ENCODE measurements at places on chromosomes 6 and 20. TPM values are rescaled to one million over a fixed set of nuclear protein-coding genes. Genes with fewer than 3 reads are reported as not detected.

DNA sequence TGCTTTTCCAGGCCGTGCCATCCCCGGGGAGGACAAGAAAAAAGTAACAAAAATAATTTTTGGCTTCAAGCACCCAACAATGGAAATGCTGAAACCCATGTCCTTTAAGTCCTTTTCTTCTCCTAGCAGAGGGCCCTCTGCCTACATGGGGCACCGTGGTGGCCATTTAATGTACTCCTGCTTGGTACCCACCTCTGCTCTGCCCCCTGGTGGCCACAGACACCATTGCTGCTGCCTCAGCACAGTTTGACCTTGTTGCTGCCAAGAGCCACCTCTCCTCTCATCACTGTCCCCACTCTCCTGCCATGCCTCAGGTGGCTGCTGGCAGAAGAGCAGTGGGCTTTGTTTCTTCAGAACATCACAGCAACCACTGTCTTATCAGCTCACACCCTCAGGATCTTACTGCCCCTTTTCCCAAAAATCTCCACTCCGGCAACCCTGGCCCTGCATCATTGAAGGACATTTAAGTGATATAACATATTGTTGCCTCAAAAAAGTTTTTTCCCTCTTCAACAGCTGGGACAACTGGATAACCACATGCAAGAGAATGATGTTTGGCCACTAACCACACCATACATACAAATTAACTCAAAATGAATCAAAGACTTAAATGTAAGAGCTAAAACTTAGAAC is 12.9 kb upstream of the ARMC2 start:
- no peaks in the 10 kb centered on the region for H3K27me3 ChIP-seq
- peak; percentile 91 for DNase-seq
- no peak overlapping the region for H3K4me3 ChIP-seq
- H3K36me3 ChIP-seq: no peaks in the 10 kb centered on the region
- peaks cover 9% of the 10 kb centered on the region for H3K4me1 ChIP-seq
- H3K27ac ChIP-seq: peak overlapping the region; percentile 36

MUC21 gene
- not detected for total RNA-seq

TOP1 gene
- total RNA-seq: 23.9 TPM

ALDH8A1 gene
- total RNA-seq: 0.08 TPM

DNA sequence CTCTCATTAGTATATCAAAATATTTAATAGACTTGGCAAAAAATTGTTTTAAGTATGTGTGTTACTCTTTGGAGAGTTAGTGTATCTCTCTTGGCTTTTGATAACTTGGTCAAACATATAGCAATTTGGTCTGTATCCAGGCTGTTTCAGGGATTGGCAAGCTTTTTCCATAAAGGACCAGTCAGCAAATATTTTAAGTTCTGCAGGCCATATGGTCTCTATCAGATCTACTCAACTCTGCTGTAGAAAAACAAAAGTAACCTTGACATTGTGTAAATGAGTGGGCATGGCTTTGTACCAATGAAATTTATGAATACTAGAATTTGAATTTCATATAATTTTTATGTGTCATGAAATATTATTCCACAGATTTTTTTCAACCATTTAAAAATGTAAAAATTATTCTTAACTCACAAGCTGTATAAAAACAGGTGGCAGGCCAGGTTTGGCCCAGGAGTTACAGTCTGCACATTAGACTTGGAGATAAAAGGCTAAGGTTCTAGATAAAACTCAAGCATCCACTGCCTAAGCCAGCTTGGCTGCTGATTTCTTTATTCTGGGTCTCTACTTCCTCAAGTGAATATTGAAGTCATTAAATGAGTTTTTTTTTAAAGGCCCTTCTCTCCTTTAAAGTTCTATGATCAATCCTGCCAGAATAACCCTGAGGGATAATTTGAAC is 13.7 kb downstream of the GSTA4 start:
- H3K27me3 ChIP-seq: no peaks in the 10 kb centered on the region
- H3K27ac ChIP-seq: no peak overlapping the region

BTNL2 gene
- not detected for total RNA-seq

- no peaks in the 10 kb centered on the region for H3K4me1 ChIP-seq
- no peak overlapping the region for H3K4me3 ChIP-seq
- H3K36me3 ChIP-seq: no peaks in the 10 kb centered on the region
- no peaks in the 10 kb centered on the region for H3K27me3 ChIP-seq
- no peak for DNase-seq
- no peak overlapping the region for H3K27ac ChIP-seq
Observed at GRCh38 chr6:14333556-14334305, 216.2 kb downstream of the CD83 start.

DNA sequence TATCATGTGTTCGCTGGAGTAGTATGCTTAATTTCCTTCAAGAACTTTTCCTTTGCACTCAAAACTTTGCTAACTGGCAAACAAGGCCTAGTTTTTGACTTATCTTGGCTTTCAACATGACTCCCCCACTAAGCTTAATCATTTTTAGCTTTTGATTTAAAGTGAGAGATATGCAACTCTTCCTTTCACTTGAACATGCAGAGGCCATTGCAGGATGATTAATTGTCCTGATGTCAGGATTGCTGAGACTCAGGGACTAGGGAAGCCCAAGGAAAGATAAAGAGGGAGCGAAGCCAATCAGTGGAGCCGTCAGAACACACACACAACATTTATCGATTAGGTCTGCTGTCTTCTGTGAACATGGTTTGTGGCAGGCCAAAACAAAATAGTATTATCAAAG is 491.4 kb downstream of the CBLN4 start:
- DNase-seq: no peak
- H3K27me3 ChIP-seq: no peaks in the 10 kb centered on the region
- H3K27ac ChIP-seq: no peak overlapping the region
- no peaks in the 10 kb centered on the region for H3K4me1 ChIP-seq
- H3K4me3 ChIP-seq: no peak overlapping the region

BPIFB2 gene
- total RNA-seq: not detected

DNA sequence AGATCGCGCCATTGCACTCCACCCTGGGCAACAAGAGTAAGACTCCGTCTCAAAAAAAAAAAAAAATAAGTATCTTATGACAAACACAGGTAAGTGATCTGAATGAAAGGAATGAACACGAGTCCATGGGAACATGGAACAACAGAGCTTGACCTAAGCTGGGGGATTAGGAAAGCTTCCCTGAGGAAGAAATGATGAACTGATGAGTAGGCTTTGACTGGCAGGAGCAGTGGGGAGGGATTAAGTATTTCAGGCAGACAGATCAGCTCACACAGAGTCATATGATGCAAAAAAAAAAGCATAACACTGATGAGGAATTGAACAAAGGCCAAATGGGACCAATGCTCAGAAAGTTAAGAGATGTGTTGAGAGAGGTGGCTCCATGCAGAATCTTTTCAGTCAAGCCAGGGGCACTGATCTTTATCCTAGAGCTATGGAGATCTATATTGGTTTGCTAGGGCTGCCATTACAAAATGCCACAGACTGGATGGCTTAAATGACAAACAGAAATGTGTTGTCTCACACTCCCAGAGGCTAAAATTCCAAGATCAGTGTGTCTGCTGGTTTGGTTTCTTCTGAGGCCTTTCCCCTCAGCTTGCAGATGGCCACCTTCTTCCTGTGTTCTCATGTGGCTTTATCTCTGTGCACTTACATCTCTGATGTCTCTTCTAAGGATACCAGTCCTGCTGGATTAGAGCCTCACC is 85.6 kb downstream of the ANKRD6 start:
- DNase-seq: no peak
- H3K27me3 ChIP-seq: no peaks in the 10 kb centered on the region
- no peak overlapping the region for H3K27ac ChIP-seq
- H3K36me3 ChIP-seq: no peaks in the 10 kb centered on the region
- no peaks in the 10 kb centered on the region for H3K4me1 ChIP-seq

DNA sequence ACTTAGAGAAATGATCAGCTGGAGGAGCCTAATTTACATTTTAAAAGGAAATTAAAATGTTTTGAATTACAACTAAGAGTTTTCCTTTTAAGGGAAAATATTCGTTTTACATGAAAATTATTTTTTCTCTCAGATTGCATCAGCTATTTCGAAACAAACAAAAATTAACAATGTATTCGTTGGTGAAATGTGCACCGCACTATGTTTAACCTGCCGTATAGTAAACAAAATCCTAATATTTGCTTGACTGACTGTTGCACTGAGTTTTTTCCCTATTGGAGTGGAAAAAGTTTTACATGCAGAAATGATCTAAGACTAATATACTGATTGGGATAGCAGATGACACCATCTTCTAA is 5.7 kb downstream of the PDE10A start:
- H3K4me1 ChIP-seq: peaks cover 60% of the 10 kb centered on the region
- DNase-seq: no peak

GRCh38 chr20:21548390-21549035 is 34.6 kb upstream of the NKX2-2 start:
- H3K27me3 ChIP-seq: peaks cover 86% of the 10 kb centered on the region
- H3K4me1 ChIP-seq: no peaks in the 10 kb centered on the region
- no peak for DNase-seq
- no peak overlapping the region for H3K27ac ChIP-seq
- H3K36me3 ChIP-seq: no peaks in the 10 kb centered on the region
- no peak overlapping the region for H3K4me3 ChIP-seq

GRCh38 chr6:149510793-149511512 is 26.1 kb upstream of the ZC3H12D start:
- H3K36me3 ChIP-seq: peaks cover 35% of the 10 kb centered on the region
- H3K27ac ChIP-seq: no peak overlapping the region
- H3K4me3 ChIP-seq: no peak overlapping the region

DNA sequence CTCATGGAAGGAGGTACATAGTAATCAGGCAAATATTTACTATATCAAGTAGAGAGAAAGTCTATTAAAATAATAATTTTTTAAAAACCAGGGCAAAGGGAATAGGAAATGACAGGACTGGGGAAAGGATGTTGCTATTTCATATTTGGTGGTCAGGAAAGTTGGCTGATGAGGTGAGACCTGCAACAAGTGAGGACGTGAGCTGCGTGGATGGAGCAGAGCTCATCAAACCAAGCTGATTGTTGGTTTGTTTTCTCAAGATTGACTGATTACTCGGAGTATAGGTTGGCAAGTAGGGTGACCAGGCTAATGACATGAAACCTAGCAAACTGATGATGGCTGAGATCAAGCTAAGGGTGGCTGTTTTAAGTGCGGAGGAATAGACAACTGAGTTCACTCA is 6.0 kb downstream of the GJA1 start:
- H3K27me3 ChIP-seq: no peaks in the 10 kb centered on the region
- H3K27ac ChIP-seq: peak overlapping the region; percentile 95
- peak overlapping the region; percentile 80 for H3K4me3 ChIP-seq
- DNase-seq: no peak
- H3K36me3 ChIP-seq: peaks cover 21% of the 10 kb centered on the region
- H3K4me1 ChIP-seq: peaks cover 92% of the 10 kb centered on the region

DNA sequence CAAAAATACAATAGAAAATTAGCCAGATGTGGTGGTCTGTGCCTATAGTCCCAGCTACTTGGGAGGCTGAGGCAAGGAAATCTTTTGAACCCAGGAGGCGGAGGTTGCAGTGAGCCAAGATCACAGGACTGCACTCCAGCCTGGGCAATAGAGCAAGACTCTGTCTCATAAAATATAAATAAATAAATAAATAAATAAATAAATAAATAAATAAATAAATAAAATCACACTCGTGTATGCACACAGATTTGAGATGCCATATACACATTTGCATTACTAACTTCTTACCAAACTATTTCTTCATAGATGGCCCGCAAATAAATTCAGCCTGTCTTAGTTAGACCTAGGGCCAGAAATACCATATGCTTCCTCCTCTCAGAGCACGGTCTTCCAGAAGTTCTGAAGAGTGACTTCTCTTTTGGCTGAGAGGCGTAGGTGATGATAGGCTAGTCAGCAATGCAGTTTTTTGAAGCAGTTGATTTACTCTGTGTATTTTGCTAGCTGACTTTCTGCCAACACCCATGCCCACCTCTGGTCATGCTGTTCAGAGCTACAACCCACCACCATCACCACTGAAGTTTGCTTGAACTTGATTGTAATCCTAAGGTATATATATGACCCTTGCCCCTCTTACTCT is 150.1 kb downstream of the SASH1 start:
- no peaks in the 10 kb centered on the region for H3K27me3 ChIP-seq
- H3K4me1 ChIP-seq: peaks cover 63% of the 10 kb centered on the region
- no peak overlapping the region for H3K4me3 ChIP-seq
- DNase-seq: no peak
- peak overlapping the region; percentile 78 for H3K27ac ChIP-seq

IL17A gene
- not detected for total RNA-seq

- H3K27ac ChIP-seq: no peak overlapping the region
- no peaks in the 10 kb centered on the region for H3K4me1 ChIP-seq
- DNase-seq: no peak
- H3K27me3 ChIP-seq: peaks cover 6% of the 10 kb centered on the region
- no peak overlapping the region for H3K4me3 ChIP-seq
- no peaks in the 10 kb centered on the region for H3K36me3 ChIP-seq
Observed at GRCh38 chr6:25875563-25875905, 1.5 kb upstream of the SLC17A3 start.

DNA sequence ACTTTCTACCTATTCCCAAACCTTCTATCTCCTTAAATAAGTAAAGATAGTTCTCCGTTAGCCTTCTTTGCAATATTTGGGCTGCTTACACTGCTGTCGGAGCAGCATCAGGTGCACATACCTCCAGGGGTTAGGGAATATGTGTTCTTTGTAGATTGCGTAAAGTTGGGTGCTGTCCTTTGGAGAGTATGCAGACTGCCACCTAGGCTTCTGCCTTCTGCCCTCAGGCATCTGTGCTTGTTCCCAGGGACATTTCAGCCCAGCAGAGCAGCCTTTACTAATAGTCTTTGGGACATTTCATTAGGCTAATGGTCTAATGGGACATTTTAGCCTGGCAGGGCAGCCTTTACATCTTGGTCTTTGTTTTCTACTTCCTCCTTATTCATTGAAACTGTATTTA is 260.6 kb downstream of the TPBG start:
- H3K4me1 ChIP-seq: no peaks in the 10 kb centered on the region
- DNase-seq: no peak
- H3K4me3 ChIP-seq: no peak overlapping the region

GRCh38 chr6:4888841-4889240 is 112.6 kb downstream of the CDYL start:
- no peaks in the 10 kb centered on the region for H3K27me3 ChIP-seq
- no peak overlapping the region for H3K27ac ChIP-seq
- no peak for DNase-seq
- peaks cover 17% of the 10 kb centered on the region for H3K4me1 ChIP-seq

SCUBE3 gene
- 8.8 TPM for total RNA-seq

- no peaks in the 10 kb centered on the region for H3K27me3 ChIP-seq
- DNase-seq: no peak
- no peaks in the 10 kb centered on the region for H3K36me3 ChIP-seq
- H3K27ac ChIP-seq: no peak overlapping the region
Observed at GRCh38 chr6:5078121-5078669, 6.9 kb upstream of the PPP1R3G start.

GRCh38 chr6:169046483-169047192 is 207.0 kb downstream of the THBS2 start:
- DNase-seq: no peak
- H3K27me3 ChIP-seq: no peaks in the 10 kb centered on the region
- H3K36me3 ChIP-seq: no peaks in the 10 kb centered on the region
- H3K27ac ChIP-seq: no peak overlapping the region

WFDC12 gene
- total RNA-seq: not detected

- H3K4me1 ChIP-seq: peaks cover under 1% of the 10 kb centered on the region
- H3K27me3 ChIP-seq: no peaks in the 10 kb centered on the region
- DNase-seq: no peak
- no peak overlapping the region for H3K27ac ChIP-seq
Observed at GRCh38 chr6:18214003-18214402, 50.3 kb downstream of the DEK start.

GRCh38 chr20:56843817-56844216 is 214.7 kb downstream of the TFAP2C start:
- no peaks in the 10 kb centered on the region for H3K36me3 ChIP-seq
- H3K27ac ChIP-seq: no peak overlapping the region
- H3K27me3 ChIP-seq: peaks cover 91% of the 10 kb centered on the region
- no peak overlapping the region for H3K4me3 ChIP-seq
- H3K4me1 ChIP-seq: no peaks in the 10 kb centered on the region
- no peak for DNase-seq

NHSL1 gene
- total RNA-seq: 44.7 TPM

Data from left ventricle myocardium inferior (tissue), 1 donor.